ENCODE measurements at places on chromosomes 4 and X. TPM values are rescaled to one million over a fixed set of nuclear protein-coding genes. Genes with fewer than 3 reads are reported as not detected.

- H3K27me3 ChIP-seq: no peaks in the 10 kb centered on the region
- H3K4me3 ChIP-seq: no peak overlapping the region
- DNase-seq: no peak
- no peaks in the 10 kb centered on the region for H3K36me3 ChIP-seq
- H3K4me1 ChIP-seq: no peaks in the 10 kb centered on the region
Observed at GRCh38 chr4:119030536-119030890, 105.1 kb upstream of the MYOZ2 start.

GRCh38 chr4:166257891-166258290 is 384.9 kb downstream of the TLL1 start:
- no peaks in the 10 kb centered on the region for H3K4me1 ChIP-seq
- no peak overlapping the region for H3K4me3 ChIP-seq
- no peak overlapping the region for H3K27ac ChIP-seq
- H3K27me3 ChIP-seq: no peaks in the 10 kb centered on the region
- no peaks in the 10 kb centered on the region for H3K36me3 ChIP-seq
- no peak for DNase-seq

DNA sequence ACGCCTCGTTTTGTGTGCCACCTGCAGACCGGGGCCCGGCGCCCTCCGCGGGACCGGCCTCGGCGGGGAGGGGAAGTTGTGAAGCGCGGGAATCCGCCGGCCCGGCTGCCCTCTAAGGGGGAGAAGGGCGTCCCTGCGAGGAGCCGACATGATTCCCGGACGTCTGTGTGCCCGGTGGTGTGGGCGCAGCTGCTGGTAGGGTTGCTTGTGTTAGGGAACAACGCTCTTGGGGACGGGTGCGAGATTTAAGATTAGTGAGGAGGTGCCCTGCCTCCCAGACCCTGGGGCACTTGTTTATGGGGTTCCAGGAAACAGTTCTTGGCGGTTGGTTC is 627 bp downstream of the CDKN2AIP start:
- H3K36me3 ChIP-seq: peaks cover 41% of the 10 kb centered on the region
- peak overlapping the region; percentile 97 for H3K4me3 ChIP-seq
- H3K4me1 ChIP-seq: peaks cover 45% of the 10 kb centered on the region
- H3K27ac ChIP-seq: peak overlapping the region; percentile 97
- DNase-seq: no peak
- H3K27me3 ChIP-seq: no peaks in the 10 kb centered on the region

- peaks cover 23% of the 10 kb centered on the region for H3K4me1 ChIP-seq
- peaks cover 12% of the 10 kb centered on the region for H3K27me3 ChIP-seq
- H3K36me3 ChIP-seq: peaks cover 4% of the 10 kb centered on the region
- H3K27ac ChIP-seq: no peak overlapping the region
- DNase-seq: no peak
Observed at GRCh38 chr4:94451051-94451694, 569 bp upstream of the PDLIM5 start.

DNA sequence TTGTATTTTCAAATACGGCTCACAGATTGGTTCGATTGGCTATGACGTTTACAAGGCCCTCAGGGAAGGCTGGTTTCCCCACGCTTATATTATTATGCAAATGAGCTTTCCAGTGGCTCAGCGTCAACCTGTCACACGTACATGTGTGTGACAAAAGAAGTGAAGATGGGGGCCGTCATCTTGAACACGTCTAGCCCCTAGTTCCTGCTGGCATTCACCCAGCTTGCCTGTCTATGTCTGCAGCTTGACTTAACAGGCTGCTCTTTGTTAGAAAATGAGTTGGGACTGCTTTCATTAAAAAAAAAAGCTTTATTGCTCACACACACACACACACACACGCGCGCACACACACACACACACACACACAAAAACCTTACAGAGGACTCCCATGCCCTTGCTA is 283.6 kb upstream of the CTSO start:
- H3K27me3 ChIP-seq: no peaks in the 10 kb centered on the region
- H3K4me3 ChIP-seq: no peak overlapping the region
- H3K36me3 ChIP-seq: no peaks in the 10 kb centered on the region
- no peaks in the 10 kb centered on the region for H3K4me1 ChIP-seq
- no peak for DNase-seq

F8A1 gene
- 11.5 TPM for total RNA-seq

DNA sequence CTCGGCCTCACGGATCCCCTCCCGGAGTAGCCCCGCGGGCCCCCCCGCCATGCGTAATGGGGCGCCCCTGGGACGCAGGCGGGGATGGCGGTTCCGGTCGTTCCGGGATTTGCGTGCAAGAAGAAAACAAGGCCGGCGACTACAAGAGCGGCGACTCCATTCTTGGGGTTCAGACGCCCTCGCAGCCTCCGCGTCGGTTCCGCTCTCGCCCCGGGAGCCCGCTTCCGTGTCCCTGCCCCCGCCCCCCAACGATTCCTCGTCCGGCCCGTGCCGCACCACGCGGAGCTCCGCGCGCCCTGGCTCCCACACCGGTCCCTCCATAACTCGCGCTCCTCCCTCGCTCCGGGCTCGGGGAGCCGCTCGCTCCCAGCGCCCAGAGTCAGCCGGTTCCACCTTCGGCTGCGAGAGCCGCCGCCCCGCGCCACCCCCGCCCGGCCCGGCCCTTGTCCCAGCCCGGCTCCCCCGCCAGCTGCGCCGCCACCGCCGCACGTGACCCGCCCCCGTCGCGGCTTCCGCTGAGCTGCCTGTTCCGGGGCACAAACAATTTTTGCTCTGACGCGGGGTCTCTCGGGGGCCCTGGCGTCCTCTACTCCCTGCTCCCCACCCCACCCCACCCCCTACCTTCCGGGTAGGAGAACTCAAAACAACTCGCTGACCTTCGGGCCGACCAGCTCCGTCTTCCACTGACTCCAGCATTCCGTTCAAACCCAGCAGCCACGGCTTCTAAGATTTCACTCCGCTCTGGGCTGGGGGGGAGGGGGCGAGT is 78.8 kb upstream of the BCOR start:
- H3K27ac ChIP-seq: peak overlapping the region; percentile 99
- no peaks in the 10 kb centered on the region for H3K27me3 ChIP-seq
- H3K4me1 ChIP-seq: peaks cover 20% of the 10 kb centered on the region
- H3K4me3 ChIP-seq: peak overlapping the region; percentile 80

NLGN3 gene
- 0.78 TPM for total RNA-seq

DNA sequence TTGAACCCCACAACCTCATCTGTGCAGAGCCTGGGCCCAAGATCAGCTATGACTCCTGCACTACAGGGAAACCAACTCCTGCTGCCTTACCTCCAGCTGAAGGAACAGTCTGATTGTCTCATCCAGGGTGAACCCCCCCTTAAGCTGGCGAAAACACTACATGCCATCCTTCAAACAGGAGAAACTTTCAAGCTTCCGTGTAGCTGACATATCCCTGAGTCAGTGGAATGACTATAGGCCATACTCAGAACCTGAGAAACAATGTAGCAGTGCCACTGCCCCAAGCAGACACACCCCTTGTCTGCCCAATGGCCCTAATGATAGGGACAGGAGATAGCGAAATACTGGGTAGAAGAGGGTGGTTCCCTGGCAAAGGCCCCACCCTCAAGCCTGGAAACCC is 213.6 kb upstream of the PGRMC2 start:
- peaks cover 2% of the 10 kb centered on the region for H3K36me3 ChIP-seq
- no peak overlapping the region for H3K4me3 ChIP-seq
- H3K27me3 ChIP-seq: no peaks in the 10 kb centered on the region
- DNase-seq: no peak
- no peaks in the 10 kb centered on the region for H3K4me1 ChIP-seq
- H3K27ac ChIP-seq: no peak overlapping the region

DNA sequence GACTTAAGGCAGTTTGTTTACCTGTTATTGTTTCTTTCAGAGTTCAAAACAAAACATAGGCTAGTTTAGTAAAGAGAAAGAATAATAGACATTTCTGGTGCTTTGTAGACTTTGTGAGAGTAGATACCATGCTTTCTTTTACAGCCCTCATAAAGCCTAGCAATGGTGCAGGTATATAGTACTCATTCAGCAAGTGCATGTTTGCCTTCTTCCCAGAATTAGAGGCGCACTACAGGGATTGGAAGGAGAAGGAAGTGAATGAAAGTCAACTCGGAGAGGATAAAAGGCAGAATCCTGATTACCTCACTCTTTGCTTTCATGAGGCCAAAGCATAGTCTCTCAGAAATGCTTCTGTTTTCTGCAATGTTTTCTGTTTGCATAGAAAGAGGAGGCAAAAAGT is 43.1 kb upstream of the FHDC1 start:
- H3K27me3 ChIP-seq: no peaks in the 10 kb centered on the region
- H3K4me3 ChIP-seq: no peak overlapping the region
- no peaks in the 10 kb centered on the region for H3K4me1 ChIP-seq
- peaks cover 6% of the 10 kb centered on the region for H3K36me3 ChIP-seq

GPR143 gene
- not detected for total RNA-seq
